ENCODE measurements at places on chromosomes 5 and 9. TPM values are rescaled to one million over a fixed set of nuclear protein-coding genes. Genes with fewer than 3 reads are reported as not detected.

DNA sequence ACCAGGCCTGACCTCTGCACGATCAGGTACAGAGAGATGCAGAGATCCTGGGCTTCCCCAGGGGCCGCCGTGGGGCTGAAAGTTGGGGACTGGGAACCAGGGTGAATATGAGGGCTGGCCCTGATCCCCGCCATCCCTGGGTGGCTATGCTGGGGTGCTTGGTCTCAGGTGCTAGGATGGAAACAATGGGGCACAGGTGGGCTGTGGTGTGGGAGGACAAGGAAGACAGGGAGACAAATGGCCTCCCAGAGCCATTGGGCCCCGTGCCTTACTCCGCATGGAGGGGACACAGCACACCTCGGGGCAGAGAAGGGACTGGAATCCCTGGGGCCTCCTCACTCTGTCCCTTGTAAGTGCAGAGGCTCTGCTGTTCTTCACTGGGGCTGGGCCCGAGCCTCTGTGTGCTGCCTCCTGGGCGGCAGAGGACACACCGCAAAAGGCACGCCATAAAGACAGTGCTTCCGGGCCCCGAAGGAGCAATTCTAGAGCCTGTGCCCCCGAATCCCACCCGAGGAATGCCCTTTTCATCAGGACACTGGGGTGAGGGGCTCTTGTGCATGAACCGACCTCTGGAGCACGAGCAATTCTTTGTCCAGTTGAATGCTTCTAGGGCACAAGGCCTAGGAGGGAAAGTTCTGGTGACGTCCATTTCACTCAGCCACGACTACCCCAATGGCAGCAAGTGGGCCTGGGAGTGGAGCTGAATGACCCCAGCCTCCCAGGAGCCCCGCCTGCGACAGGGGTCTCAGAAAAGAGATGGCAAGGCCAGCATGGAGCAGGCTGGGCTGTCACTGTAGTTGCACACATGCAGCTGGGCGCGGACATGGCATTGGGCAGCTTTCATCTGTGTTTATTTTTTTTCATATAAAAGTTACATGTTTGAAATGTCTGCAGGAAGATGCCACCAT lies 30.9 kb downstream of the PRRT1B start:
- no peak for DNase-seq

DNA sequence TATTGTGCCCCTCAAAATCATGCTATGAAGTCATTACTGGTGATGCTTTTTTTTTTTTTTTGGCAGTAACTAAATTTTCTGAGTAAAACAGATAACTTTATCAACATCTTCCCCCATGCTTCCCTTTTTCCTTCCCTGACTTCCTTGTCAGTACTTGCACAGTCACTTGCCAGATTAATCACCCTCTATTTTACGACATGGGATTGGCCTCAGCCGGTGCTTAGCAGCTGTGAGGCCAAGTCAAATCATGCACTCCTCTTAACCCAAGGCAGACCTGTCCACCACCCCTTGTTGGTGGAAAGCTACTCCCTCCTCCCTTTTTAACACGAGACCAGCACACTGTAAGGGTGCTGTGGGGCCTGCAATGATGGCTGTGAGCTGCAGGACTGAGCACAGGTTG lies 118.0 kb upstream of the OTULINL start:
- DNase-seq: no peak

Gene GRIA1
- 1.4 TPM for polyA plus RNA-seq

GRCh38 chr5:66232706-66233445 lies 88.8 kb downstream of the SREK1 start:
- no peak for DNase-seq

- DNase-seq: no peak
Measured at GRCh38 chr9:794386-794785, 47.1 kb upstream of the DMRT1 start.

Gene AHRR
- 2.5 TPM for polyA plus RNA-seq

- no peak for DNase-seq
Measured at GRCh38 chr5:131913603-131914002, 31.9 kb downstream of the MEIKIN start.

DNA sequence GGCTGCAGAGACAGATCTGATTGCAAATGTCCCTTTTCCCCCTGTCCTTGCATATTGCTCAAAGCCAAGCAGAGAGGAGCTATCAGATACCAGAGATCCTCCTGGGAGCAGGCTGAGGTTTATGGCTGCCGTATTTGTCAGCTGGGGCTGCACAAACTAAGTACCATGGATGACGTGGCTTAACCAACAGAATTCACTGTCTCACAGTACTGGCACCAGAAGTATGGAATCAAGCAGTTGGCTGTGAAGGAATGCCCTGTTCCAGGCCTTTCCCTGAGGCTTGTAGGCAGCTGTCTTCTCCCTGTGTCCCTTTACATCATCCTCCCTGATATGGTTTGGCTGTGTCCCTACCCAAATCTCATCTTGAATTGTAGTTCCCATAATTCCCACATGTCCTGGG lies 2.6 kb downstream of the CFAP90 start:
- DNase-seq: no peak

Gene SAPCD2
- 5.4 TPM for polyA plus RNA-seq

DNA sequence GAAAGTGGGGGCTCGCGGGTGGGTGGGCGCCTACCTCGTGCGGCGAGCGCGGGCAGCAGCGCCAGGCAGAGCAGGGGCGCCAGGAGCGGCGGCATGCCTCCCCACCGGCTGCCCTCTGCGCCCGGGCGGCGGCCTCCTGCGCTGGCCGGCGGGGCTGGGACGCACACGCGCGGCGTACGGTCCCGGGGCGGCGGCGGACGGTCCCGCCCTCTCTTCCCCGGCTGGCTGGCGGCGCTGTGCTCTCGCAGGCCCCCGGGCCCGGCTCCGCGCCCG lies 220 bp downstream of the NOTCH1 start:
- DNase-seq: no peak

Measured in right renal pelvis (tissue), 4 donors.